ENCODE measurements at places on chromosomes 6 and 20.

- no peak for DNase-seq
Observed at GRCh38 chr6:154721460-154721859, 11.8 kb upstream of the SCAF8 start.

DNA sequence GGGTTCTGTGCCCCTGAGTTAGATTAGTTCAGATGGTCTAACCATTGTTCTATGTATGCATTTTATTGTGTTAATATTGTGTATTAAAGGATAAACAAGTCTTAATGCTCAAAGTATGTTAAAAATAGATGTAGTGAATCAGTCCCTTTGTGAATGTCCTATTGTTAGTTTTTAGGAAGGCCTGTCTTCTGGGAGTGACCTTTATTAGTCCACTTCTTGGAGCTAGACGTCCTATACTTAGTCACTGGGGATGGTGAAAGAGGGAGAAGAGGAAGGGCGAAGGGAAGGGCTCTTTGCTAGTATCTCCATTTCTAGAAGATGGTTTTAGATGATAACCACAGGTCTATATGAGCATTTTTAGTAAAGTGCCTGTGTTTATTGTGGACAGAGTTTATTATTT is 12.3 kb upstream of the HMGN4 start:
- DNase-seq = no peak

GRCh38 chr20:48052475-48052835 is 267.2 kb upstream of the SULF2 start:
- DNase-seq = no peak

DNA sequence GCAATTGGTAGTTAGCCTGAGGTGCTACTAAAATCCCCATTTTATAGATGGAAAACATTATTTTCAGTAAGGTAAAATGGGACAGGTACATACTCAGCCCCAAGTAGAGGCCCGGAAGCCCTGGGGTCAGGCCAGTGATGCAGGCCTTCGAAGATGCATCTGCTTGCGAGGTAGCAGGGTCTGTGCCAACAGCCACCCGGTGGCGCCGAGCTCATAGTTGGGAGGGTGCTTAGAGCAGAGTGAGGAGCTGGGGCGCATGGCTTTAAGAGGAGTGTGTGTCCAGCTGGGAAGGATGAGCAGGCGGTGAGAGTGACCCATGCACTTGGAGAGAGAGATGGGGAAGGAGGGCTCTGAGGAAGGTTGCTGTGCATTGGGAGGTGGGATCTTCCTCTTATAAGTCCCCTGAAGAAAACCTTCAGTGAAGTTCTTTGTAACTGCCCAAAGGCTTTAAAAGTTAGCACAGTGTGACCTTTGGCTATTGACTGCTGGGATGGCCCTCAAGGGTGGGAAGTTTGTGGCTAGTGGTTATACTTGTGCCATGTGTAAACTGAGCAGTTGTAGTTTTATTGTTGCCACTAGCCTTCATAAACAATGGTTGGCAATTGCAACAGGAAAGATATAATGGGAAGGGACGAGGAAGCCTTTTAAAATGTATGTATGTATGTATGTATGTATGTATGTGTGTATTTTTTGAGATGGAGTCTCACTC is 71.1 kb downstream of the TOX2 start:
- no peak for DNase-seq

DNA sequence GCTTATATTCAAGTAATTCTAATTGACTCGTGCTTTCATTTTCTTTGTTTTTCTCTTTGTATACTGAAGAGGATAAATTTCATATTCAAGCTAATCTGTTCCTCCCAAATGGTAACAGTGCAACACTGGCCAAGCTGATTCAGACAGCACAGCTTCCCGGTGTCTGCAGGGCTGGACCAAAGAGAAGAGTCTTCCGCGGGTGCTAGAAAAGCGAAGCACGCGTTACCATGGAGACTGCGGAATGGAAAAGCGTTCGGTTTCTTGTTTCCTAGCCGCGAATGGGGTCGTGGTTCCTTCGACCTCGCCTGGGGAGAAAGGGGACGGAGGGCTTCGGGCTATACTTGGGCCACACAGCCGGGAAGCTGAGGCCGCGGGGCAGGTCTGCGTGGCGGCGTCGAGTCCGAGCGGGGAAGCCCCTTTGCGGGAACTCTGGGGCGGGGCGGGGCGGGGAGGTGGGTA is 6.2 kb upstream of the ZNF311 start:
- DNase-seq = no peak

DNA sequence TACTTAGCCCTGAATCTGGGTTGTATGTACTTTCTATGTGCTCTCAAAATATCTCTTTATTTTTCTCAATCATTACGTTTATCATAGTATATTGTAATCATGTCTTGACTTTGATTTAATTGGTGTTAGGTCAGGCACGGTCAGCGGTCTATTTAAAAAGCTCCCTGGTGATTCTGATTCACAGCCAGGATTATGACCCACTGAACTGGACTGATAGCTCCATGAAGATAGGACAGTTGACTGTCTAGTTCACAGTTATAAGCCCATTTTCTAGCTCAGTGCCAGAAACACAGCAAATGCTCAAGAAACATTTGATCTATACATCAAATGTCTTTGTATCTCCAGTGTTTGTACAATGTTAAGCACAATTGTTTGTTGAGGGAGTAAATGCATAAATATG is 111.5 kb upstream of the CCN2 start:
- no peak for DNase-seq
